Stimulated activated CD8-positive, alpha-beta memory T cell treated with anti-CD3 and anti-CD28 coated beads, Interleukin-7, amount 100 ng/mL, for 1 hour (primary cell): ENCODE measurements at places on chromosomes 2 and 18.

GRCh38 chr2:28438532-28439063, 45.9 kb downstream of the FOSL2 start:
- DNase-seq: no peak

- no peak for DNase-seq
Measured at GRCh38 chr2:198004921-198005829, 200.8 kb downstream of the PLCL1 start.

- no peak for DNase-seq
Measured at GRCh38 chr2:119383410-119384140, 16.8 kb downstream of the DBI start.

DNA sequence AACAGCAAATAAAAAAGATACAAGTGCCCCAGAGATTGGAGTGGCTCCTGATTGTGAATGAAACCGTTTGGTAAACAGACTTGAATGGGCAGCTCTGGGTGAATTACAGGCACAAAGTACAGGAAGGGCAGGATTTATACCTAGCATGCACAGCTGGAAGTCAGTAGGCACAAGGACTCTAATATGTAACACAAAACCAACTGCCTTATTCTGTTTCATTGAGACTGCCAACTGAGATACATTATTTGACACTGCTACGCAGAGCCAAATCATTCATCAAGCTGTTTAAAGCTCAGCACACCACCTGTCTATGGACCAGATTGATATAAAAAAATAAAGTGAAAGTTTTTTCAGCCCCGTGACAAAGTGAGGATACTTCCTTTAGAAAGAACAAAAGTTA, 541.2 kb downstream of the NUP35 start:
- DNase-seq: no peak

DNA sequence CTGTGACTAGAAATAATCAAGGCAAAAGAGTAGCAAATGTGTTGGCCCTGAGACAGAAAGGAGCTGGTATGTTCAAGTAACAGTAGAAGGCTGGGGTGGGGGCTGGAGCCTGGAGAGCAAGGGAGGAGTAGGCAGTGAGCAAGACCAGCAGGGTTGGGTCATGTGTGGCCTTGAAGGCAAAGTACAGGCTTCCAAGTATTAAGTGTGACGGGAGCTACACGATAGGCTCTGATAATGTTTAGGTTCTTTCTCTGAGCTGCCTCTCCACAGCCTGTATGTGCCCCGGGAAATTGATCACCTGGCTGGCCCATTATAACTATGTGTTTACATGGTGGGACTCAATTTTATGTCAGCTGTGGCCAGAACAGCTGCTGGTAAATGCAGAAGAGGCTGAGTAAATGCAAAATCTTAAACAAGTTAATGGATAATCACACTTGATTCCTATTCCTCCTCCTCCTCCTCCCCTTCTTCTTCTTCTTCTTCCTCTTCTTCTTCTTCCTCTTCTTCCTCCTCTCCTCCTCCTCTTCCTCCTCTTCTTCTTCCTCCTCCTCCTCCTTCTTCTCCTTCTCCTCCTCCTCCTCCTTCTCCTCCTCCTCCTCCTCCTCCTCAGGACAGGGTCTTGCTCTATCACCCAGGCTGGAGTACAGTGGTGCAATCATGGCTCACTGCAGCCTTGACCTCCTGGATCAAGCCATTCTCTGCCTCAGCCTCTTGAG, 9.3 kb downstream of the IL1F10 start:
- no peak for DNase-seq

DNA sequence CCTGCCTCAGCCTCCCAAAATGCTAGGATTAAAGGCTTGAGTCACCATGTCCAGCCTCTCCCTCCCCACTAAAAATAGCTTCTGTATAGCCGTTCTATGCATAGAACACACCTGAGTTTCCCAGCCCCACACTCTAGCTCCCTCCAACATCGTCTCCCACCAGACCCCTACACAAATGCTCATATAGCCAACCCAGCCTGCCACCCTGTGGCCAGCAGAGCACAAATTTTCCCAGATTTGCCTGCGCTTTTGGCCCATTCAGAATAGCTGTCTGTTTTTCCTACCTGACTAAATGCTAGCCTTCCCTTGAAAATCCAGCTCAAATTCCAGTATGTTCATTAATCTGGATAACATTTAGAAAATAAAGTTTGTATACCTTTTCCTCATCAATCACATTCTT, 22.8 kb downstream of the TRABD2A start:
- DNase-seq: no peak
